Stimulated activated CD8-positive, alpha-beta memory T cell treated with anti-CD3 and anti-CD28 coated beads, Interleukin-4, amount 100 ng/mL, for 48 hours (primary cell): ENCODE measurements at places on chromosomes 4 and X.

DNA sequence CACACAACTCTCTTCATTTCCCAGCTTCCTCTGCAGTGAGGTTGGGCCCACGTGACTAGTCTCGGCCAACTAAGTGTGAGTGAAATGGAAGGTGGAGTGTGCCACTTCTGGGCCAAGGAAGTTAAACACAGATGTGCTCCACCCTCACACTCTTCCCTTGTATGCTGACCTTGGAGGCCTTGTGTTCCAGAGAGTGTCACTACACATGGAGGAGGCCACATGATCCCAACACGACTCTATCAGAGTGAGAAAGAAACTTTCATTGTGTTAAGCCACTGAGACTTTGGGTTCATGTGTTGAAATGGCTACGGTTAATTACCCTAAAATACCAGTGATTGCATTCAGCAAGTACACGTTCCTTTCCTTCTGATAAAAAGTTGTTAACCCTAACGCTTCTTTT lies 55.1 kb downstream of the TBC1D9 start:
- DNase-seq: no peak

DNA sequence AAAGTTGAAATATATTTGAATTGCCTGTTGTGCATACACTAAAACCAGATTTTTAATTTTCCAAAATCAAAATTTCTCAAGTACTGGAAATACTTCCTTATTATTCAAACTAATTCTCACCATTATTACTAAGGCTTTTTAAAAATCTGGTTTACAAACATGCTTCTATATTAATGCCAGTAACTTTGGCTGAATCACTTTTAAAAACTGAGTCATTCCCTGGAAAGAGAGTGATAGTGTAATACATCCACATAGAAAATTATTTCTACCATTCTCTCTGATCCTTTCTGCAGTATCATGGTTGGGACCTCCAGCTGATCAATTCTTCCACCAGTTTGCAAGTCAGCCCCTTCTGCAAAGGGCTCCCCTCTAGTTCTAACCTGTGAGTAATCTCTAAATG lies 165.3 kb upstream of the FAM241A start:
- DNase-seq: no peak

DNA sequence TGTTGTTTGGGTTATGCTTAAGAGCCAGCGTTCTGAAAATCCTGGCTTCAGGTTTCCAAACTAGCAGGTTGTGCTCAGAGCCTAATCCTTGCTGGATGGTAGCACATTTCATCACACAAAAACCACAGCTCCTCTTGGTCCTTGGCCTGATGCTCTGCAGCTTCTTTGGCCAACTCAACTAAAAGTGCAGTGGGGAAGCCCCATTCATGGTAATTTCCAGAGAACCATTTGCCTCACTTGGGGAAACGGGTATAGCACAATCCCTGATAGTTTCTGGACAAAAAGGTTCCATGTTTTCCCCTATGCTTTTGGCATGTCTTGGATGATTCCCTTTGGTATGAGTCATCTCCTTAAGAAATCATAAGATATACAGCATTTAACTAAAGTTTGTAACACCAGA lies 78.7 kb downstream of the SYNPO2 start:
- DNase-seq: no peak

DNA sequence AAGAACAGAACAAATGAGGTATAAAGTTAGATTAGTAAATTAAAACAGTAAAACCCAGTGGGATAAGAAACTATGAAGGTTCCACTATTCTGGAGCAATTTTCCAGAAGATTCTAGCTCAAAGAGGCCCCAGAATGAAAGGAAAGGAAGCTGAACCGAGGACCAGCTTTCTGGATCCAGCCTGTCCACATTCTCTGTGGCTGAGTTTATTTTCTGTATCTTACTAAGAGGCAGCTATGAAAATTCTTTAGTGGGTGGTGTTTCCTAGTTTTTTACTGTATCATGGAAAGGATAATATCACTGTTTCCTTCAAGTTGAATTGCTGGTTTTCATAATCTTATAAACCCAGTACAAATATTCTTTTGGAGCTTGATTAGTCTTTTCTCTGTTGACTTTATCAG lies 11.8 kb downstream of the DAPP1 start:
- no peak for DNase-seq

GRCh38 chr4:173212379-173212778 lies 43.8 kb downstream of the GALNT7 start:
- DNase-seq: no peak

DNA sequence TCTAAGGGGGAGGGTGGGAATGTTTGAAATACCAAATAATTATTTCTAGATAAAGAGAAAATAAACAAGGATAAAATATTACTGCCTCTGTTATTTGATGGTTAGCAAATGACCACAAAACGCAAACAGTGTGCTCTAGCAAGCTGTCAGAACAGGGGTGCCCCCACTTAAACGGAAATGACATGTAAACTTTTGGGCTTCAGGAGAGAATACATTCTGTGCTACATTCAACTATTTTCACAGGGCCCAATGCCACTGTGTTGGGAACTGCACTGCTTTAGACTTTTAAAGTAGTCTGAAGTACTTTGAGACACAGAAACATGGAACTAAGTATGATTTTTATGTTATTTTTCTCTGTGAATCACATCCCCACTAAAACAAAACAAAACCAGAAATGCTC lies 14.1 kb downstream of the CD40LG start:
- DNase-seq: no peak

- DNase-seq: no peak
Observed at GRCh38 chr4:76276813-76277212, 25.3 kb downstream of the FAM47E start.

DNA sequence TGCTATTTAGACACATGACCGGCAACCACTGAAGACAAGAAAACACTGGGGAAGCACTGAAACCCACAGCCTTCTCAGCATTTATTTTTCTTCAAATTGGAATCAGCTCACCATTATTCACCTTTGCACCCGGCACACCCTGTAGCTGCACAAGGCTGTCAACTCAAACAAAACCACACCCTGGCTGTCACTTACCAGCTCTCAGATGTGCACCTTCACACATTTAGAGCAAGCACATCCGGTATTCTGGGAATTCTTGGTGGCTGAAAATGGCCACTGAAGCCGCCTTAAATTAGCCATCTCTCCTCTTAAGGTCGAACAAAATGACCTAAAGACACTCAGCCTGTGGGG lies 5.9 kb downstream of the ZFYVE28 start:
- DNase-seq: peak; percentile 79

DNA sequence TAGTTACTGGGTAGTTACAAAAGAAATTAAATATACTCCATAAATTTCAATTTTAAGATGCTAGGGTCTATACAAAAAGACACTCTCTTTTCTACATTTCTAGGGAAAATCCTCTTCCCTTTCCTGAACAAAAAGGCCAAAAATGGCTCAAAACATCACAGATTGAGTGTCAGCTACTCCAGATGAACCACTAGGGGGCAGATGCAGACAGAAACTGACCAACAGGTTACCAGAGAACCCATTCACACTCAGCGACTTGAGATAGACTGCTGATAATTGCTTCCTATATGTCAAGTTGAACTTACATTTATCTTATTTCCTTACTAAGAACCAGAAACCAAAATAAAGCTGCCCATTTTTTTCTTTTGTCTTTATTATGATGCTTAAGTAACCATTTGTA lies 83.4 kb upstream of the MID1IP1 start:
- DNase-seq: no peak

- no peak for DNase-seq
Observed at GRCh38 chr4:169116270-169116901, 106.3 kb upstream of the CBR4 start.

GRCh38 chr4:139841464-139842195 lies 176.0 kb downstream of the MGST2 start:
- no peak for DNase-seq

DNA sequence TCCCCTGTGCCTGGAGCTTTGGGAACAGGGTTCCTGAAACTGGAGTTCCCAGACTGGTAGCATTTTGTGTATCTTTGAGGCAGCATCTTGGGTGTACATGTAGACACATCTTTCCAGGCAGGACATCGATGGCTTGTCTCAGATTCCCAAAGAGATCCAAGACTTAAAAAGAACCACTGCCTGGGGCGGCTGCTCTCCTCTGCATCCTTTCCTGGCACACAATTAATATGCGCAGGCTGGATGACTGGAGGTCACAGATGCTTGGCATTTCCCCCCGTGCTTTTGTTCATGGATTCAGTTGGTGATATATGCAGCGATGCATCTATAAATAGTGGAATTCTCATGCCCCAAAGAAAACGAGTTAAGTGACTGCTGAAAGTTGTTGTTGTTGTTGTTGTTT lies 80.5 kb downstream of the CLDN34 start:
- no peak for DNase-seq

- peak; percentile 29 for DNase-seq
Observed at GRCh38 chr4:7323872-7324650, 110.7 kb downstream of the PSAPL1 start.

- no peak for DNase-seq
Observed at GRCh38 chr4:6058531-6059374, 40.5 kb upstream of the C4orf50 start.

DNA sequence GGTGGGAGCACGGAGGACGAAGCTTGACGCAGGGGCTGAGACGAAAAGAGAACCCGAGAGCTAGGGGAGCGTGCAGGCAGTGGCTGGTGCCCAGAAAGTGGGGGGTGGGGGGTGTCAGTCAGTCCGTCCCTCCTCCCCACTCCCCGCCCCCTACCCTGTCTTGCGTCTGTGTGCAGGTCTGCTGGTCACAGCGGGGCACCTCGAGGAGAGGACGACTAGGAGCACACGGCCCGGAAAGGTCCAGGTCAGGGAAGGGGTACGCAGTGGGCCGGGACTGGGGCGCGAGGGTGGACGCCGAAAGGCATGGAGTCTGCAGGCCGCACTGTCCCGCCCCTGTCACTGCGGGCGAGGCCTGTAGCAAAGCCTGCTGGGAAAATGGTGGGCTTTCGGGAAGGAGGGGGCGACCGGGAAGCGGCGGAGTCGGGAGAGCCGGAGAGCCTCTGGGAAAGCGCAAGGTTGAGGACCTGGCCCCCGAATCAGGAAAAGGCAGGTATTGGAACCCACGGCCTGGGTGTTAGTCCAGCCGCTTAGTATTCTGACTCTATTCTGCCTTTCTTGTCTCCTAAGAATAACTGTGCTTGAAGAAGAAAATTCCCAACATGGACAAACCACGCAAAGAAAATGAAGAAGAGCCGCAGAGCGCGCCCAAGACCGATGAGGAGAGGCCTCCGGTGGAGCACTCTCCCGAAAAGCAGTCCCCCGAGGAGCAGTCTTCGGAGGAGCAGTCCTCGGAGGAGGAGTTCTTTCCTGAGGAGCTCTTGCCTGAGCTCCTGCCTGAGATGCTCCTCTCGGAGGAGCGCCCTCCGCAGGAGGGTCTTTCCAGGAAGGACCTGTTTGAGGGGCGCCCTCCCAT lies 769 bp downstream of the TCEAL1 start:
- peak; percentile 36 for DNase-seq

DNA sequence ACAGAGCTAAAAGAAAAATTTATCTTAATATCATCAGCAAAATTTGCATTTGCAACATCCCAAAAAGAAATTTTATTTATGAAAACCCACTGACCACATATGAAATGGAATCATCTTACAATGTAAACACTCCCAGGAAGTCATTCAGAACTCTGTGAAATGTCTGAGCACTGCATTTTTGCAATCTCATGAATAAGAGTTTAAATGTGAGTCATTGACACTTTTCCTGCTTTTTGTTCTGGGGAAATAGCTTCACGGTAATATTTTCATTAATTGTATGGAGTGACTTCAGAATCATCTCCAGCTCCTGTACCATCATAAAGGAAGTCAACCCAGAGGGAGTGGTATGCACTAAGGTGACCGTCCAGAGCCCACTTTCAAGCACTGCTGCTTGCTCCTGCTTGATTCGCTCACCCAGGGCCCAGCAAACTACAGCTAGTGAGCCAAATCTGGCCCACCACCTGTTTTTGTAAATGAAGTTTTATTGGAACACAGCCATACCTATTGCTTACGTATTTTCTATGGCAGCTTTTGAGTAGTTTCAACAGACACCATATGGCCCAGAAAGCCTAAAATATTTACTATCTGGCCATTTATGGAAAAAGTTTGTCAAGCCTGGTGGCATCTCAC lies 17.2 kb downstream of the EDNRA start:
- no peak for DNase-seq

- no peak for DNase-seq
Observed at GRCh38 chr4:171759274-171759673, 53.9 kb upstream of the GALNTL6 start.

- peak; percentile 43 for DNase-seq
Observed at GRCh38 chr4:37889849-37890800, 759 bp upstream of the TBC1D1 start.

DNA sequence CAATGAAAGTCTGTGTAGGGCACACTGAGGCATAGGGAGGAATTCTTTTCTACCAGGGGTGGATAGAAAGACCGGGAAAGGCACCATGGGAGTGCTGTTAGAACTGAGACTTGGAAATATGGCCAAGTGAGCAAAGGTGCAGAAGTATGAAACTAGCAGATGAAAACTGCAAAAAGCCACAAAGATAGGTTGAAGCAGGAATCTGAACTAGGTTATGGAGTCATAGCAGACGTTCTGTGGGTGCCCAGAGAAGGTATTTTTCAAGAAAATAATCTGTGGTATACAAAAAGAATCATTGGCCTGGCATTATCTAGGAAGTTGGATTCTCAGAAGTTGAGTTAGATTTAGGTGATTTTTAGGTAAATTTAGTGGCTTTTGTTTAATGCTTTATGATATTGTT lies 48.5 kb downstream of the SMAD1 start:
- DNase-seq: no peak

- DNase-seq: no peak
Observed at GRCh38 chrX:5084279-5084678, 1144.4 kb downstream of the NLGN4X start.

- no peak for DNase-seq
Observed at GRCh38 chr4:100728861-100729260, 211.0 kb upstream of the EMCN start.

GRCh38 chr4:85995361-85995760 lies 364.5 kb downstream of the MAPK10 start:
- no peak for DNase-seq

GRCh38 chr4:56902703-56903102 lies 5.0 kb upstream of the REST start:
- no peak for DNase-seq

DNA sequence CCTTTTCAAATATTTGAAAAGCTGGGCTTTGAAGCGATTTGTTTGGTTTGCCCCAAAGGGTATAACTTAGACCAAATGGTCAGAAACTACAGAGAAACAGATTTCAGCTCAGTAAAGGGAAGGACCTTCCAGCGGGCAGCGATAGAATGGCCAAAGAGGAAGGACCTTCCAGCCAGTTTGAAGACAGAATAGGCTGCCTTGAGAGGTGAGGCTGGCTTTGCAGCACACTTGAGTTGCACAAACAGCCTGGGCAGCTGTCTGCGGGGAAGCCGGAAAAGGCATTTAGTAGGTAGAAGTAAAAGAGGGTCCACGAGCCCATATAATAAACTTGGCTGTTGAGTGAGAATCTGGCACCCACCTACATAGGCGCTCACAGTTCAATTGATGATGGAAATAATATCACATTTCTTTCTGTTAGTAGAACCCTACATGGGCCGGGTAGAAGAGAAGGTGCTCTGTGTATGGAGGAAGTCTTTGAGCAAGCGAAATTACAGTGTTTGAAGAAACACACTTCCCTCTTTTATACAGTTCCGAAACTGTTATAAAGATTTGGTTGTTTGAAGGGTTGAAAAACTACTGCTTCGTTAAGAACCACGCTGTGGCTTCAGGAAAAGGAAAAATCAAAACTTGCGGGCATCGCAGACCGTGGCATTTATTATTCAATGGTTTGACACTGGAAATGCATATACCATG lies 75.0 kb upstream of the SORBS2 start:
- DNase-seq: no peak
